Mononuclear cell (primary cell): ENCODE measurements at places on chromosomes 1 and 21. TPM values are rescaled to one million over a fixed set of nuclear protein-coding genes. Genes with fewer than 3 reads are reported as not detected.

Gene LEFTY2
- not detected for total RNA-seq

Gene SLC45A3
- total RNA-seq = 2.0 TPM

Gene STIL
- 4.9 TPM for total RNA-seq

Gene IGSF9
- not detected for total RNA-seq

Gene NT5C1A
- 0.31 TPM for total RNA-seq

Gene PHF13
- 4.7 TPM for total RNA-seq

Gene TMEM82
- total RNA-seq = not detected

Gene SPRR1A
- not detected for total RNA-seq

Gene HLX
- total RNA-seq = 7.6 TPM

Gene CDK18
- 0.94 TPM for total RNA-seq

Gene CD1B
- total RNA-seq = 0.52 TPM

Gene LRP8
- 10.0 TPM for total RNA-seq

Gene TNFRSF8
- 0.73 TPM for total RNA-seq

Gene OR10Z1
- total RNA-seq = 0.31 TPM

Gene RAB42
- 0.52 TPM for total RNA-seq

Gene FBXO44
- total RNA-seq = 15.2 TPM

Gene NPR1
- not detected for total RNA-seq

Gene TRIM46
- 0.52 TPM for total RNA-seq

Gene ECM1
- total RNA-seq = 0.21 TPM

Gene ACOT7
- total RNA-seq = 2.1 TPM

Gene S100A7A
- total RNA-seq = not detected

Gene CELA2B
- not detected for total RNA-seq

Gene CD1E
- total RNA-seq = 0.52 TPM

Gene FTCD
- total RNA-seq = 0.10 TPM

Gene ATP13A2
- 15.1 TPM for total RNA-seq

Gene RCSD1
- 64.1 TPM for total RNA-seq

Gene EPHA10
- not detected for total RNA-seq

Gene ATAD3C
- 0.63 TPM for total RNA-seq

Gene UBXN10
- total RNA-seq = 0.52 TPM

Gene DRAXIN
- total RNA-seq = 0.31 TPM

Gene TCHHL1
- total RNA-seq = not detected

Gene CAPN2
- total RNA-seq = 146 TPM

Gene PCSK9
- not detected for total RNA-seq

Gene FCRL4
- not detected for total RNA-seq

Gene NID1
- total RNA-seq = 6.1 TPM
